Activated CD8-positive, alpha-beta memory T cell treated with anti-CD3 and anti-CD28 coated beads, Interleukin-2, amount 50 U/mL, for 4 hours (primary cell): ENCODE measurements at places on chromosomes 7 and 10.

DNA sequence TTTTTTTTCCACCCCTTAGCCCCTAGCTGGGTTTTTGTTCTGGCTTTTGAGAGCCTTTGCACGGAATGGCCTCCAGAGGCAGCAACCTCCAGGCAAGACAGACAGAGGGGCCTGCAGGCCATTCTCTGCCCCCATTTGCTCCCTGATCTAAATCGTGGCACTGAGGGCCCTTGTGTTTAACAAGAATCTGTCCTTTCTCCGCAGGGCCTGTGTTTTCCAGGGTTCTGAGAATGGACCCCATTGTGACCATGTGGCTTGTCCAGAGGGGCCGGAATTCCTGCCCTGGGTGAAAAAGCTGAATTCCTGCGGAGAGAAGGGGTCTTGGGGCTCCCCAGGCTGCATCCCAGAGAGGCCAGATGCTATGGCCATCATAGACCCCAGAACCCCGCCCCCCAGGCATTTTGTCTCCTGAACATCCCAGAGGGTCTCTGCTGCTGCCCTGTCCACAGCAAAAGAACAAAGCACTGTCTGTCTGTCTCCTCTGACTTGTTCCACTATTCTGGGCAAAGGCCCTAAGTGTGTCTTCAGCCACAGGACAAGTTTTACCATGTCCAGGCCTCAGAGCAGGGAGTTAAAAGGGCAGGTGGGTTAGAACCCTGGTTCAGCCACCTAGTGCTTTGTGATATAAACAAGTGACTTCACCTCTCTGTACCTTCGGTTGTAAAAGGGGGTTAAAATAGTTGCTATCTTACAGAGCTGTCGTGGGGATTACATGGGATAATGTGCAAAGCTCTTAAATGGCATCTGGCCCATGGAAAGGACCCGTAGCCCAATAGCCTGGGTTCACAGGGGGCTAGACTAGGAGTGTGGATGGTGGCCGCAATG is 155.6 kb downstream of the SH3PXD2A start:
- DNase-seq, result no peak

- no peak for DNase-seq
Observed at GRCh38 chr10:543862-544822, 145.3 kb downstream of the DIP2C start.

DNA sequence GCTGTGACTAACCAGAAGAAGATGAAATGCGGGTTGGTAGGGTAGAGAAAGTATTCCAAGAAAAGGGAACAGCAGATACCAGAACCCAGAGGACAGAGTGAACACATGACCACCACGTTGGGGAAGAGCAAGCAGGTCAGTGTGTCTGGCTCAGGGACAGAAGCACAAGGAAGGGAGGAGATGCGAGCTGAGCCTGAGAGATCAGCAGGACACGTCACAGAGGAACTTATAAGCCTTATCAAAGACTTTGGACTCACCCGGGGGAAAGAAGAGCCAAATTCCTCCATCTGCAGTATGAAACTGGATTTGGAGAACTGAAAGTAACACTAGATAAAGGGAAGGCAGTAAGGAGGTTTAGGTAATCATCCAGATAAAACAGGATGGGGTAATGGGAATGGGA is 232.1 kb upstream of the NPVF start:
- DNase-seq, result no peak

DNA sequence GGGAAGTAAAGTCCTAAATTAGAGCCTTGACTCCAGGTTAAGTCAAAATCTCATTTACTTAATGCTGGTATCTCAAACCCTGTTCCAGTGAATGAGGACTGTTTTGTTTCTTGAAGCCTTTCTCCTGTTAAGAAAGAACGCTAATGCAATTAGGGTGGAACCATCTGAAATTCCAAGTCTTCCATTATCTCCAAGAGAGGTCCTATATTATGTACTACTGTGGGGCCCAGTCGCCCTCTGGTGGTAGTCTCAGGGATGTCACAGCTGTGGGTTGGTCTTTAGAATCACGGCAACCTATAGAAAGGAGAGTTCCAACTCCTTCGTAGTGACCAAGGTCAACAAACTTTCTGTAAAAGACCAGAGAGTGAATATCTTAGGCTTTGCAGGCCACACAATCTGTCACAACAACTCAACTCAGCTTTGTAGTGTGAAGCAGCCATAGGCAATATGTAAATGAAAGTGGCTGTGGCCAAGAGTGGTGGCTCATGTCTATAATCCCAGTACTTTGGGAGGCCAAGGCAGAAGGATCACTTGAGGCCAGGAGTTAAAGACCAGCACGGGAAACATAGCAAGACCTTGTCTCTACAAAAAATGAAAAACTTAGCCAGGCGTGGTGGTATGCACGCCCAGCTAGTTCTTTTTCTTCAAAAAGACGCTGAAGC is 9.3 kb downstream of the RPP38 start:
- peak; percentile 70 for DNase-seq

DNA sequence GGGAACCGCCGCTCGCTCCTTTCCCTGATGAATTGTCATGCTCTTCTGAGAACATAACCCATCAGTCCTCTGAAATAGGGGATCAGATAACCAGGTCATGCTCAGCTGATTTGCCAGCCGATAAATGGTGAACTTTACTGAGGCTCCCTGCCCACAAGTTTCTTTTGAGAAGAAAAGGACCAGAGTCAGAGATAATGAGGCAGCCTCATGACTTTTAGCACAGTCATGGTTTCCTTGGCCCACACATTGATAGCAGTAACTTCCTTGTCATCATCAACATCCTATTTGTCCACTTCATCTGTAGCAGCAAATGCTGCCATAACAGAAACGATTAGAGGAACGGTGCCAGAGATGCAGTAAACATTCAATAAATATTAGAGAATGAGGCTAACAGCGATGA is 509.0 kb downstream of the GATA3 start:
- DNase-seq, result no peak

- DNase-seq, result no peak
Observed at GRCh38 chr7:26550492-26550891, 258.8 kb downstream of the SNX10 start.

- DNase-seq, result no peak
Observed at GRCh38 chr10:2121929-2122328, 384.6 kb upstream of the ADARB2 start.

DNA sequence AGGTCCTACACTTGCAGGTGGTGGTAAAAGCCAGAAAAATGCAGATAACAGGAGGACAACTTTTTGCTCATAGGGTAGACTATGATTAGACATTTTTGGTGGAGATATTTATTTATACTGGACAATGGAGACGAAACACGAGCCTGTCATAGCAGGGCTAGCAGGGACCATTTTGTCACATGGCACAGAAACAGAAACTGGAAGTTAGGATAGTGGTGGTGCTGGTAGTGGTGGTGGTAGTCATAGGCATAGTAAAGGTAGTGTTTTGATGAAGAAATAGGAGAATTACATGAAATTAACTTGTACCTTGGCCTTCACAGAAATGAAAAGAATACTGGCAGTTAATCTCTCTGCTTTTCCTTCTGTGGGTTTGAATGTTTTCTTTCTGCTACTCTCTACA is 8.8 kb upstream of the MGAM start:
- DNase-seq, result no peak

DNA sequence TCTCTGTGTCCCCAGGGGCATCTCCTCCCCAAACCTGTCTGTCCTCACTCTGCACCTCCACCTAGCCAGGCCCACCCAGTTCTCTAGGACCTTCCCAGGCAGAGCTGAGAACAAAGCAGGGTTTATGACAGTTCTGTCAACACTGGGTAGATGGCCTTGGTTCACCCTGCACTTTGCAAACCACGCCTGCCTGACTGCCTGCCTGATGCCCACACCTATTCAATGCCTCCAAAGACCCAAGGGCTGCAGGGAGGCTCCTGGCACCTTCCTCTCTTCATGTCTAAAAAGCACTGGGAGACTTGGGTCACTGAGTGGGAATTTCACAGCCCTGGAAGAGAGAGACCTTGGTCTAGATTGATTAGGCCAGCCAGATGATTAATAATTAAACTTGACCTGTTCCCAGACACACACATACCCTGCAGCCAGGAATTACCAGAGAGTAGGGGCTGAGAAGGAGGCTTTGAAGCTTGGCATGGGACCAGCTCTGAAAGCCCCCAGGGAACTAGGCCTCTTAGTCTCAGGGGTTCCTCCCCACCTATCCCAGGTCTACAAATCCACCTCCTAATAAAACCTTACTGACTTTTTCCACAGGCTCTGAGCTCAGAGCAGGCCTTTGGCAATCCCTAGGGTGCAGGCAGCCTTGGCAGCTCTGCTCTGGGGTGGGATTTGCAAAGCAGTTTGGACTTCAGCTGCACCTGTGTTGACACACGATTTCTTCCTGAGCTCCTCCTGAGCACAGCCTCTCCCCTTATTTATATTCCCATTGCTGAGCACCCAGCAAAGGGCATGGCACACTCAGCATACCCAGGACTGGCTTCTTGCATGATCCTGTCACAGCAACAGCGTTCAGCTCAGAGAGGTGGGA is 25.7 kb upstream of the PDCD4 start:
- DNase-seq, result no peak

- DNase-seq, result no peak
Observed at GRCh38 chr7:137820677-137821420, 25.9 kb downstream of the DGKI start.

DNA sequence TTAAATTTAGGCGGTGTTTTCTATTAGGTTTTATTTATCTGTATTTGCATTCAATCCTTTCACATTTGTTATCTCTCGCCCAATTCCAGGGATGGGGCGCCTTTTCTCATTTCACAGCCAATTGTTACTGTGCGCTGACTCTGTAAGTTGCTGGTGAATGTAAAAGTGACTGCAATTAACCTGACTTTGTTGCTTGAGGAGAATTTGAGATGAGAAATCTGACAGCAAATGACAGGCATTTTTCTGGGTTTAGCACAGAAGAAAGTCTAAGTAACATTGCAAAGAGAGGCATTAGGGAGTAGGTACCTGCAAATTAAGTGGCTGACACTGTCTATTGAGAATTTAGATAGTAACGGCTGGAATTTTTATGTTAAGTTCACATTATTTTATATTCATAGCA is 16.6 kb downstream of the FOXP2 start:
- no peak for DNase-seq

- DNase-seq, result no peak
Observed at GRCh38 chr7:123643495-123644441, 11.9 kb upstream of the LMOD2 start.

GRCh38 chr7:12211711-12212485 is 804 bp downstream of the TMEM106B start:
- DNase-seq, result no peak

DNA sequence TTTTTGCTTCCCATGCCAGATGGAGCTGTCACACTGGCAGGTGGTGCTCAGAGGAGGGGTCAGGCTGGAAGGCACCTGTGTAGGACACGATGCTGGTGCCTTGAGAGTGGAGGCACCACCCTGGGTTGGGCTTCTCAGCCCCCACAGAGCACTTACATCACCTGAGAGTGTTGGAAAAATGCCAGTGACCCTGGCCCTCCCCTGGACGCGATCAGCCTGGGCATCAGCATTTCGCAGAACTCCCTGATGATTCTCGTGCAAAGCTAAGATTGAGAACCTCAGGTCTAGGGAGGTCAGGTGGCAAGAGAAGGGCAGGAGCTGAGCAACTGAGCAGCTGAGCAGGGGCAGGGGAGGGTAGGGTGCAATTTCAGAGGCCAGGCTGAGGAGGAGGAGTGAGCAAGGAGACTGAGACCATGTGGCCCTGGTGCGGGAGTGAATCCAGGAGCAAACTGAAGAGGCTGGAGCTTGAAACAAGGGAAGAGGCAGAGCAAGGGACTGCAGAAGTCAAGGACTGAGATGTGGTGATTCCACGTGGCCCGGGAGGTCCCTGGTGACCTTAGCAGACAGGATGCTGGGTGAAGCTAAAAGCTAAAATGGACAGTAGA is 24.7 kb upstream of the GRID1 start:
- no peak for DNase-seq

- DNase-seq, result no peak
Observed at GRCh38 chr10:104576611-104577010, 64.5 kb upstream of the SORCS3 start.

GRCh38 chr10:70267161-70267933 is 16.5 kb downstream of the NPFFR1 start:
- peak; percentile 23 for DNase-seq

- DNase-seq, result no peak
Observed at GRCh38 chr10:35007858-35008301, 82.3 kb downstream of the CUL2 start.

DNA sequence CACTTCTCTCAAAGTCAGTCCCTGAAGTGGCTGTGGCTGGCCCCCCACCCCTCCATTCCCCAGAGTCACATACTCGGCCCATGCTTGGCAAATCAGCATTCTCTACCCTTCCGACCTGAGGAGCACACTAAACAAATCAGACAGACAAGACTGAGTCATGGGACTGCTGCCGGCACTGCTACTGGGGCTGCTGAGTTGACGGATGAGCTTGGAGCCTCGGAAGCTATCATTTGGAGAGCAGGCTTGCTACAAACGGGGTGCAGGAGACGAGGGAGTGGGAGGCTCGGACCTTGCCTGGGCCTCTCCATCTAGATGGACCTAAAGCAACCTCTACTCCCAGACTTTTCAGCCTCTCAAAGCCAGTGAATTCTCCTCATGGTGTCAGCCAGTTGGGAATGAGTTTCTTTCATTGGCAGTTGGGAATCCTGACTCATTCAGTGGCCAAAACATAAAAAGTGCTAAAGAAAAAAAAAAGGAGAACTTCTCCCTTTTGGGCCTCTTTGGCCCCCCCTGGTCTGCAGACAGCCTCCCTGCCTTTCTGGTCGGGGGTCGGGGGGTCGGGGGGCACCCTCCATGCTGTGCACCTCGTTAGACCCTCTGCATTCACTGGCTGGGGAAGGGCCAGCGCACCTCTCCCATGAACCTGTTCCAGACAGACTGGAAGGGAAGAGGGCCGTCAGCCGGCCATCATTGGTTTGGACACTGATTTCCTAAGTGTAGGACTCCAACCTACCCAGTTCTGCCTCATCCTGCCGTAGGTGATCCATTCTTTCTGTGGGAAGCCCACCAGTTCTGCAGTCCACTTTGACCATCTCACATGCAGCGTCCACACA is 52.3 kb upstream of the COL13A1 start:
- no peak for DNase-seq

GRCh38 chr10:12841826-12842225 is 159.7 kb downstream of the CCDC3 start:
- no peak for DNase-seq

GRCh38 chr7:117895276-117895675 is 22.0 kb upstream of the CTTNBP2 start:
- no peak for DNase-seq

DNA sequence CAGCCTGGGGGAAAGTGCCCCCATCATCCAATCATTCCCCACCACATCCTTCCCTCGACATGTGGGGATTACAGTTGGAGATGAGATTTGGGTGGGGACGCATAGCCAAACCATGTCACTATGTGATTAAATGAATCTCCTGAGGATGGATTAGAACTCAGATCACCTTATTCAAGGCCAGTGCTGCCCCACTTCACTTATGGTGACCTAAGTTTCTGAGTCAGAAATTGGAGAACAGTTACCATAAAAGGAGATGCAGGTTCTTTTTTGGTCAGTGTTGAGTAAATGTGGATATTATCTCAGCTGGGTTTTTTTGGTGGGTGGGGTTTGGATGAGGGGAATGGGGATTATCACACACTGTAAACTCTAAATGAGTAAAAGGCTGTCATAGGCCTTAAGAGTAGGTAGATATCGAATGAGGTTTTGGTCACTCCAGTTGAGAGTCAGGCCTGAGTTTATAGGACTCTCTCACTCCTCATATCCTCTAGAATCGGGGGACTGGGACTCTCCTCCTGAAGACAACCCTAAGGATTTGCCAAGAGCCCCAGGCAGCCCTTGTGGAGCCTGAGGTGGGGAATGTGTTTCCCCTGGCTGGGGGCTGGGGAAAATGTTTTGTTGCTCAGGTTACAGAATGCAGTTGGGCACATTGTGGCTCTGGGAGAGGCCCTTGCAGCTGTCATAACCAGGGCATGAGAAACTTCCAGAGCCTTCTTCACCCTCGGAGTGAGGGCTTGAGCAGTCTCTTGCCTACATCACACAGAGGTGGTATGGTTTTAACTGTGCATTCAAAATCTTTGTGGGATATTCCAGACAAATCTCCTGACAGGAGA is 213.0 kb downstream of the BAMBI start:
- no peak for DNase-seq
